ENCODE measurements at places on chromosomes 5 and 9.

DNA sequence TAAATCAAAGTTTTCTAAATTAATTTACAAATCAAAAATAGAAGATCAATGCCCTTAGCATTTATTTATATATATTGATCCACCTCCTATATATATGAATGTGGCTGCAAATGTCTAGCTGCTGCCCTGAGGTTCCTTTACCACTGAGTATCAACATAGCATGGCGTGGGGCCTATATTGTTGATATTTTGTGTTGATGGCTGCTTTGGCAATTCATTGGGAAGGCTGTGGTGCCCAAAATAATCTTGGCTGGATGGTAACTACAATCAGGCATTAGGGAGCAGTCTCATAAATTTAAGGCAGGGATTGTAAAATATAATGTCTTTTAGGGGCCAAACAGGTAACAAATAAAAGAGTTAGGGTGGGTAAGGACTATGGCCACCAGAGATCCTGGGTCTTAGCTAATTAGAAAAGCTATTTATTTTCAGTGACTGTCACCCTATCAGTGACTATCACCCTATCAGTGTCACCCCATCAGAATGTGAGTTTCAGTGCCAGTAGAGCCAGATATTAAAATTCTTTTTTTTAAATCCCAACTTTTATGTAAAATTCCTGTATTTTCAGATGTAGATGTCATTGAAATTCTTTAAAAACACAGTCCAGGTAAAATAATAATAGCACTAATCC lies 190.7 kb upstream of the PCSK5 start:
- no peak for DNase-seq

DNA sequence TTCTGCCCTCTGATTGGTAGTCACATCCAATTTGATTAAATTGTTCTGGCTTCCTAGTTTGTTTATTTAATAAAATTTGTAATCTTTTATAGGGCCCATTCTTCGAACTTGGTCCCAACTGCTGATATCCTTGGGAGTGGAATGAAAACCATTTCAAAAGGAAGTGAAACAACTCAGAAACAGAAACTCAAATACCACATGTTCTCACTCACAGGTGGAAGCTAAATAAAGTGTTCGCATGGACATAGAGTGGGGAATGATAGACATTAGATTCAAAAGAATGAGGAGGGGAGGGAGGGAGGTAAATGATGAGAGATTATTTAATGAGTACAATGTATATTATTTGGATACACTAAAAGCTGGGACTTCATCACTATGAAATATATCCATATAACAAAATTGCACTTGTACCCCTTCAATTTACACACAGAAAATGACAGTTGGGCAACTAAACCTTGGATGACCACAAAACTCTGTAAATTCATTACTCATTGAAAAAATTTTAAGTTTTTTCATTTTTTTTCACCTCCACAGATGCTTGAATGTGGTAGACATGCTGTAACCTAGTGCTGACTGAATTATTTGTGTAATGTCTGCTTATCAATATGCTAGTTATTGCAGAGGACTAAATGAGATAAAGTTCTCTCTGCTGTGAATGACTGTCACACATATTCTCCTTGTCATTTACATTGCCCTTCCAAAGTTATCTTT lies 16.0 kb downstream of the ATP10B start:
- peak; percentile 50 for DNase-seq

- DNase-seq, result peak; percentile 75
Measured at GRCh38 chr9:129198319-129199043, 20.4 kb upstream of the IER5L start.

- DNase-seq, result no peak
Measured at GRCh38 chr9:123300554-123300953, 32.2 kb upstream of the STRBP start.

- DNase-seq, result no peak
Measured at GRCh38 chr5:133527311-133527710, 85.0 kb downstream of the FSTL4 start.

DNA sequence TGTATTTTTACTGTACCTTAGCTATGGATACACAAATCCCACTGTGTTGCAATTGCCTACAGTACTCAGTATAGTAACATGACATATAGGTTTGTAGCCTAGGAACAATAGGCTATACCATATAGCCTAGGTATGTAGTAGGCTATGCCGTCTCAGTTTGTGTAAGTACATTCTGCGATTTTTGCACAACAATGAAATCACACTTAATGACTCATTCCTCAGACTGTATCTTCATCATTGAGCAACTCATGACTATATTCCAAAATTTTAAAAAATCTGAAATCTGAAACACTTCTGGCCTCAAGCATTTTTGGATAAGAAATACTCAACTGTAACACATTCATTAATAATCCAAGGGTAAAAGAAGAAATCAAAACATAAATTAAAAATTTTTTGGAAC lies 666.8 kb upstream of the GRAMD2B start:
- DNase-seq, result peak; percentile 4

- no peak for DNase-seq
Measured at GRCh38 chr9:98850851-98851729, 43.6 kb downstream of the GALNT12 start.

GRCh38 chr9:121604242-121604641 lies 47.2 kb upstream of the DAB2IP start:
- DNase-seq, result peak; percentile 41

DNA sequence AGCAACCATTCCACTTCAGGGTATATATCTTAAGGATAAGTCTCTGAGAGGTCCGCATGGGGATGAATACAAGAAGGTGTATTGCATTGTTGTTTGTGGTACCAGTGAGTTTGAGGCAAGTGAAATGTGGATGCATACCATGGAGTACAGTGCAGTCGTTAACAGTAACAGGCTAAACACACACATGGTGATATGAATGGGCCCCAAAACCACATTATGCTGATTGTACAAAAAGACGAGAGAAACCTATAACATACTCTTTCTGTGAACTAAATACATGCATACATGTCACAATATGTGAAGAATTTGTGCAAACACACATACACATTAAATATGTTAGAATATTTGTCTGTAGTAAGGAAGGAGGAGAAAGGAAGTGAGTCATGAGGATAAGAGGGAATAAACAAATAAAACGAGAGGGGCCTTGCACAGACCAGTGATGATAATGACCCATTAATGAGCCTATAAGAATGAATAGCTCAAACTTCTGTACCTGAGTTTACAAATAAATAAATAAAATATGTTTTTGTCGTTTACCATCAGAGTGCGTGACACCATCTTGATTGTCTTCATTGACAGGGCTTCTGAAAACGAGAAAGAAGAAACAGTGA lies 66.5 kb upstream of the RICTOR start:
- no peak for DNase-seq

DNA sequence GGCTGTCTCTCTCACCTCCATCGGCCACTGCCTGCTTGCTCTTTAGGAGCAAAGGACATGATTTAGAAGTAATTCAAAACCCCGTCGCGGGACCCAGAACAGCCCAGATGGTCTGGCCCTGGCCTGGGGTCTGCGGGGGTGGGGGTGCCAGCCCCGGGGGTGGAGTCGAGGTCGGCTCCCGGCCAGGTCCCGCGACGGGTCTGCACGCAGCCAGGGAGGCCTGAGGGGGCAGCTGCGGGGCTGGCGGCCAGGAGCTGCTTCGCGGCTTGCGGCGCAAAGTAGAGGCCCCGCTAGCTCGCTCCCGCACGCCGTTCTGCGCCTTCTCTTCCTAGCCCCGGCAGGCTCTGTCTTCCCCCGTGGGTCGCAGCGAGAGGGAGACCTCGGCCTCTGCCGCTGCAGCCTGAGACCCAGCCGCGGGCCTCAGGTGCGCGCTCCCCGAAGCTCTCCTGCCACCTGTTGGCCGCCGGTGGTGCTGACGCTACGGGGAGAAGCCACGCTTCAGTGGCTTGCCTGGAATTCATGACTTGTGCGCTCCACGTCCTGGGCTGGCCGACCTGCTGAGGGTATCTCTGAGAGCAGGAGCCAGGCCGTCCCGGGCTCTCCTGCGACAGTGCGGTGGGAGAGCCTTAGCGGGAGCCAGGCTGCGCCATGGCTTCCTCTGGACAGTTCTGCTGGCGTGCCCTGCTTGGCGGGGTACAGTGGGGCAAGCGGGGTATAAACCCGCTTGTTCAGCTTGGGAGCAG lies 157.2 kb upstream of the PITX1 start:
- peak; percentile 61 for DNase-seq

DNA sequence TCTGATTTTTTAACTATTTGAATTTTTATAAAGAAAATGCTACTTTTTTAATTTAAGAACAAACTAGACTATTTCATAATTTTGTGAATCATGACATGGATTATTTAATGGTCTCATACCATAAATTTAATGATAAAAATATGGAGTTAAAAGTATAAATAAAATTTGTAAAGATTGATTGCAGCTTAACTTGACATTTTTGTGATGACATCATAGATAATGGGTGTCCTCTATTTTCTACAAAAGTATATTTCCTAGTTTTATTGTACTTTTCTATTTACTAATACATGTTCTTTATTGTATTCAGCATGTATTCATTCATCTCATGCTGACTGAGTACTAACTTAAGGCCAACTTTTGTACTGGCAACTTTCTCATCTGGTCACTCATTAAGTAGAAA lies 1096.5 kb downstream of the NR2F1-AS1 start:
- DNase-seq, result no peak

GRCh38 chr9:4742246-4742645 lies 1.2 kb upstream of the AK3 start:
- DNase-seq, result no peak

DNA sequence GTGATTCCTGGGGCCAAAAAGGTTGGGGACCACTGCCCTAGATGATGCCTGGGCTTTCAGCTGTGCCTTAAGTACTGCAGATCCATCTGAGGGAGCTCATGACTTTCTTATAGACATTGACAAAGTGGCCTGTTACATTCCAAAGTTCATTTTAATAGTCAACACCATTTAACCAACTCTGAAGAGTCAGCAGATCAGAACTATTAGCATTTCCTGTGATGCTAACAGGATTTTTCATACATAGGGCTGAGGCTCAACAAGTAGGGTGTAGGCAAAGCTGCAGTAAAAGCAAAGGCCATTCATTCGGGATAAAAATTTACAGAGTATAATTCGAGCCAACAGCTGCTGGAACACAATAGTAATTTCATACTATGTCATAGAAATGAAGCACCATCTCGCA lies 105.4 kb downstream of the LPAR1 start:
- no peak for DNase-seq

DNA sequence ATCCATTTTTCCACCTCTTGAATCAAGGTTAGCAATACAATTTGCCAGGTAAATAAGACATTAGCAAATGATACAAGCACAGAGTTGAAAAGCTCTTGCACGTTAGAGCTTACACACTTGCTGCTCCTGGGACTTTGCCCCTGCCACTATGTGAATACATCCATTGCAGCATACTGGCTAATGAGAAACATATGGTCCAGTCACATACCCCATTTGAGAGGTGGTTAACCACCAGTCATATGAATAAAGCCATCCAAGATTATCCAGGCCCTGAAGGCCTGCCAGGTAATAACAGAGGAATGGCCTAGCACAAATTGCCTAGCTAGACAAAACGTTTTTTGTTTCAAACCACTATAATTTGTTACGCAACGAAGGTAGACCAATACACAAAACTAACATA lies 45.8 kb upstream of the FTMT start:
- no peak for DNase-seq

Data from MV-4-11 (cell line).